ENCODE measurements at places on chromosomes 13 and 19.

- DNase-seq: no peak
Observed at GRCh38 chr13:113437408-113438010, 15.8 kb downstream of the ADPRHL1 start.

- DNase-seq: no peak
Observed at GRCh38 chr19:55433292-55433691, 9.8 kb downstream of the SHISA7 start.

DNA sequence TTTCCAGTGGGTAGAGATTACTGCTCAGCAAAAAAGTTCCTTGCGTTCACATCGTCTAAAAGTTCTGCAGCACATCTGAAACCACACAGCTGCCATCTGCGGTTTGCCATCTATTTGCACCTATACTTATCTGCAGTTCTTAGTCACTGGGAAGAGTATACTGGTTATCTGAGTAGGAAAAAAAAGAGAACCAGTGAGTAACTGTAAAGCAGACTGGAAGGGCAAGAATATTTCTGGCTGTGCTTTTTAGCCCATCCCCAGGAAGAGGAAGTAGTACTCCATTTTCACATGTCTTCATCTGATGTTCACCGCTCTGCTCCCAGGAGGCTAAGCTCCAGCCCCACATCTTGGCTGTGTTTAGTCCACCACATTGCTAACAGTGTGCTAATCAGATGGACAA, 35.6 kb downstream of the EFNB2 start:
- no peak for DNase-seq

GRCh38 chr13:48492096-48492440, 40.8 kb downstream of the RCBTB2 start:
- DNase-seq: no peak

- DNase-seq: no peak
Observed at GRCh38 chr19:48544856-48545750, 6.9 kb upstream of the SULT2B1 start.

GRCh38 chr13:98512774-98513665, 63.9 kb downstream of the STK24 start:
- no peak for DNase-seq

DNA sequence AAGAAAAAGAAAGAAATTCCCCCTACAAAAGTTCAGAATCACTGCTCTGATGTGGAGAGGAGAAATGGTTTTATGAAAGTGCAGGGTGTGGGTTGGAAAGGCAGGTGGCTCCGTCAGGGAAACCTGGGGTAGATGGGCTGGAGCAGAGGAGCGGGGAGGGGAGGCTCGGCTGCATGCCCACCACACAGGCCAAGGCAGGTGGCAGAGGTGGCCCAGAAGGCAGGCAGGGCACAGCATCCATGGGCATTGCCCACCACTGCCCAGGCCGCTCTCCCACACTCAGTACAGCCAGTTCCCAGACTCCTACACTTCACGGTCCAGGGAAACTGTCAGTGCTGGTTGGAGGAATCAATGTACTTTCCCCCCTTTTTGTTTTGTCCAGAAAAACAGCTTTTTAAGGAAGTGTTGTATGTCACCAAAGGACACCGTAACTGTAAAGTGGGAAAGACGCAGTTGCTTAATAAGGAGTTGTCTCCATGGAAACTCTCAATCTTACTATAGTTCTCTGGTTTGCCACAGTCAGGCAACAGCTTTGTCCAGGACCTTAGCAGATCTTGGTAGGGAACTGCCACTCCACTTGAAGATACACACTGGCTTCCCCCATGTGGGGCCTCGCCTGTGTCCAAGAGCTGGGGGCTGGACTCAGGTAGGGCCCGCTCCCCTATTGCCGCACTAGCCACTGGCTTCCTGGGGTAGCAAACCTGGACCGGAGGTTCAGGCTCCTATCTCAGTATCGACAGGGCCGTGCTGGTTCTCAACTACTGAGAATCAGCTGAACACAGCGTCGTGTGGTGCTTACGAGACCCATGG, 82.9 kb downstream of the RAB20 start:
- DNase-seq: no peak

- no peak for DNase-seq
Observed at GRCh38 chr19:44260343-44260681, 626 bp downstream of the ZNF233 start.

- no peak for DNase-seq
Observed at GRCh38 chr19:10643172-10643967, 10.8 kb upstream of the ILF3 start.

DNA sequence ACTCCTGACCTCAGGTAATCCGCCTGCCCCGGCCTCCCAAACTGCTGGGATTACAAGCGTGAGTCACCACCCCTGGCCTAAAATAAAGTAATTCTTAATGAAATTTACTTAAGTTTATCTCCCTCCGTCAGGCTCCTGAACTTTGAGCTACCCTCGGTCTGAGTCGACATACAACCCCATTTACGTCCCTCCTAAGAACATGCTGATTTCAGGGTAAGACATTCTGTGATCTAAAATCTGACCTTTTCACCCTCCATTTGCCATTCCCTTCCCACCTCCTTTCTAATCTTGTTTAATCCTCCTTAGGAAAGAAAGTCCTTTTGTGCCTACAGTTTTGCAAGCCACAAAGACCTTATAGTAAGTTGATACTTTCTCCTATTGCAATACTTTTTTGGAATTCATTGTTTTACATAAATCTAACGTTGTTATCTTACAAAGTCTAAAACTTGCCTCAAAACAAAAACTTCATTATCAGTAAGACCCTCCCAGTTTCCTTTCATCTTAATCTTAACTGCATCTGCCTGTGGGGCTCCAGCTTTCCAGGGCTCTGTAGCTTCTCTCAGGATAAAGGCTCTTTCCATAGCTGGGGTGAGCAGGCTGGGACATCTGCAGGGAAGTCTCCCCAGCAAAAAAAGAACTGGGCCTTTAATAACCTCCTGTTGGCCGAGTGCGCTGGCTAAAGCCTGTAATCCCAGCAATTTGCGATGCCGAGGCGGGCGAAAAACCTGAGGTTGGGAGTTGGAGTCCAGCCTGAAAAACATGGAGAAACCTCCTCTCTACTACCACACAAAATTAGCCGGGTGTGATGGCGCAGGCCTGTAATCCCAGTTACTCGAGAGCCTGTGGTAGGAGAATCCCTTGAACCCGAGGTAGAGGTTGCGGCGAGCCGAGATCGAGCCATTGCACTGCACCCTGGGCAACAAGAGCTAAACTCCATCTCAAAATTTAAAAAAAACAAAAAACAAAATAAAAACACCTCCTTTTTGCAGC, 143.1 kb downstream of the ZNF737 start:
- no peak for DNase-seq

GRCh38 chr19:7063339-7063738, 4.9 kb upstream of the MBD3L3 start:
- no peak for DNase-seq

GRCh38 chr13:30565658-30566057, 52.1 kb upstream of the USPL1 start:
- no peak for DNase-seq

DNA sequence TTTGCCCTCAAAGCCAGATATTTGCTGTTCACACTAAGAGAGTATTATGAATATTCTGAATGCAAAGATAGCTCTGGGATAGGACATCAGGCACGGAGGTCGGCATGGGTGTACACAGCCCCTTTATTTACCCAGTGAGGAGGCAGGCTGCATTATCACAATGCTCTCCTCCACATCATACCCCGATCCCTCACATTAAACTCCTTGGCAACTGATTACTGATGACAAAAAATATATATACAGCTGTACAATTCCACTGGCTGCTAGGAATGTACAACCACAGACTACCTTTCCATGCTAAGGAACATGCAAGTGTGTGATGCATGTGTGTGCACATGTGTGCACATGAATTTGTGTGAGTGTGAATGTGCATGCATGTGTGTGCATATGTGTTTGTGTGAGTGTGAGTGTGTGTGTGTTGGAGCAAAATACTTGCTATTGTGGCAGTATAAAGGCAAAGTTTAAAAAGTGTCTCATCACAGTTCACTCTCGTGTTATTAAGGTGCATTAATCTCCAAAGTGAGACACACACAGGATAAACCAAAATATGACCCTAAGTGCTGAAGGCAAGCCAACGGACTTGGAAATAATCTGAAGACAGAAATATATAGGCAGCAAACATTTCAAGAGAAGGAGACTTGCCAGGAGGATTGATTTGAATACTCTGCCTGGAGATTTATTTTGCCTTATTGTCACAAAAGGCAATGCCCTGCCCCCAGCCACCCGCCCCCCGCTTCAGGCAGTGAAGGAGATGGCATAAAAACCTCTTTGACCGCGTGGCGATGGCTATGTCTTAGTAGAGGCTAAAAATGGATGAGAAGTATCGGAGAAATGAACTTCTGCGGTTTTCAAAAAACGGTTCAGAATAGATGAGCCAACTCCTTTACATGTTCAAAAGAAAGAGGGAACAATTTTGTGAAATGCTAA, 274.8 kb downstream of the TSHZ3 start:
- no peak for DNase-seq

DNA sequence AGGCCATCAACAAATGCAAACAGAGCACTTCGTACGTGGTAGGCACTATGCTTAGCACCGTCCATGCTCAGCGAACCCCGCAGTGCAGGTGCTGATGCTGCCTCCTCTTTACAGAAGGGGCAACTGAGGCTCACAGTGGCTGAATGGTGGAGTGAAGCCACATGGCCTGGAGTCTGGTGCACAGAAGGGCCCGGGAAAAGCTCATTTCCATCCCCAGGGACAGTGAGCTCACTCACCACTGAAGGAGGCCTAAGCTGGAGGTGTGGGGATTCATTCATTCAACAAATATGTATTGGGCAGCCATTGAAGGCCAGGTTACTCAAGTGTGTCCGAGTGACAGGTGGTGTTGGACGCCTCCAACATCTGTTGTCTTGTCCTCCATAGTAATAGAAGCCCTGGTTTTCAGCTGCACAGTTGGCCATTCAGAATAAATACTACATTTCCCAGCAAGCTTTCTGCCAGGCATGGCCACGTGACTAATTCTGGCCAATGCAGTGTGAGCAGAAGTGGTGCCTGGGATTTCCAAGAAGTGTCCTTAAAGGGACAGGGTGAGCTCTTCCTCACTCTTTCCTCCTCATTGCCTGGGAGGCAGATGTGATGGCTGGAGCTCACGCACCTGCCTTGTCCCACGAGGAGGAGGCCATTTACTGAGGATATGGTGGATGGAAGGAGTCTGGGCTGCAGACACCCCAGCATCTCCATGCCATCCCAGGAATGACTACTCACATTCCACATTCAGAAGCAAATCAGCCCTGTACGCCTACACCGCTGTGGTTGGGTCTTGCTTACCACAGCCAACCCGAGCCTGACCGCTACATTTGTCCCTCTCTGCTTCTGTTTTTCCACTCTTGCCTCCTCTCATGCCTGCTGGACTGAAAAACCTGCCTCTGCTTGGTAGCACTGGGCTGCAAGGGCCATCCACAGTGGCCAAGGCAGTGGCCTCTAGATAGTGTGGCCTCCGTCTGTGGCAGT, 2.3 kb upstream of the ZNRF4 start:
- peak; percentile 78 for DNase-seq

DNA sequence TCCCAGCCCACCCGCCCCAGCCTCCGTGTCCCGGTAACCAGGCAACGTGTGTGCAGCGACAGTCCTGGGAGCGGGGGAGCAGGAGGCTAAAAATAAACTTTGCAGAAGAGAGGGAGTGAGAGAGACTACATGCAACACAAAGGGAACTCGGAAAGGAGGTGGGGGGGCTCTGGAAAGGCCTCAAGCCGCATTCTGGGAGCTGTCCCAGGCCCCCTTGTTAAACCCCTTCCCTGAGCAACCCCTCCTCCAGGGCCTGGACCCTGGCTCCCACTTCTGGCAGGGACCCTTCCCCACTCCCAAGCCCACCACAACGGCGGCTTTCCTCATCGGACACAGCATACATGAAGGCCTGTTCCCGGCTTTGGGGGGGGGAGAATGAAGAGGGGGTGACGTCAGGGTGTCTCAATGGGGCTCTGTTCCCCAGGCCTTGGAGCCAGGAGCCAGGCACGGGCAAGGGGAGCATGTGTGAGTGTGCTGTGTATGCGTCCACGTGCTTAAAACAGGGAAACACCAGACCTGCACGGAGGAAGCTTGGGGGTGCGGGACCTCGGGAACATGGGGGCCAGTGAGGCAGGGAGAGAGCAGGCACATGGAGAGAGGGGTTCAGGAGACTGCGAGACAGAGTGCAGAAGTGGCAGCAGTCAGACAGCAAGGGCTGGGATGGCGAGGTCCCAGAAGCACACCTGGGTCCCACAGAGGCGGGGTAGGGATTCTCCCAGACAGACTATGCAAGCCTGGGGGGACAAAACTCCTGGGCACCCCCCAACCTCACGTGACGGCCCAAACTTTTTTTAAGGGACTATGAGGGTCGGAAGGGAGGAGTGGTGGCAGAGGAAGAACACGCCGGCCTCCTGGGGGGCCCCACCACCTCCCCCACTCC, 2.3 kb downstream of the ERF start:
- no peak for DNase-seq

DNA sequence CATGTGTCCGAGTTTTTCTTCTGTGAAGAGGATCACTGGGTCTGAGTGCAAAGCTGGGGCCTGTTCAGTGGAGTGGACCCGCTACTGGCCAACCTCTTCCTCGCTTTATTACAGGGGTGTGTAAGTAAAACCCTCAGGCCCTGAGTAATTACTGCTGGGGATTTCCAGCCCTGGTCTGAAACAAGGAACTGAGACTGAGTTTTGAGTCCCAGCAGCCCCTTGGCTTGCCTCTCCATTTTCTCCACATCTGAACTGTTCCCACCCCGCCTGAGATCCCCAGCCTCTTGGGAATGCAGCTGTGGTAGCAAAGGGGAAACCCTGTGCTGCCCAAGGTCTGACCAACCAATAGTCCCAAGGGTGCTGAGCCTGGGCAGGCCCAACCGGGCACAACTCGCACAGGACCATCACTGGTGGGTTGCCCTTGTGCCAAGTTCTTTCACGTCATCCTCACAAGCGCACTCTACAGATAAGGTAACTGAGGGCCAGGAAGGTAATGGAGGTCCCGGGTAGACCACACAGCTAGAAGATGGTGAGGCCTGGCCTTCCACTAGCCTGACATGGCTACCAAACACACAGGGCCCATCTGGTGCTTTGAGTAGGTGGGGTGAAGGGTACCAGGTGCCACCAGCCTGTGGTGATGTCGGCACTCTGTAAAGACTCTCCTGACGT, 13.7 kb upstream of the SLC35E1 start:
- DNase-seq: no peak

- no peak for DNase-seq
Observed at GRCh38 chr13:70964874-70965273, 856.6 kb upstream of the KLHL1 start.

- peak; percentile 19 for DNase-seq
Observed at GRCh38 chr19:55352040-55352439, 2.5 kb downstream of the COX6B2 start.

- DNase-seq: no peak
Observed at GRCh38 chr19:58181902-58182576, 822 bp upstream of the ZNF274 start.

All from HCT116 (cell line).